ENCODE measurements at places on chromosomes 4 and X.

- DNase-seq = no peak
Observed at GRCh38 chrX:70039758-70040157, 10.0 kb downstream of the AWAT2 start.

DNA sequence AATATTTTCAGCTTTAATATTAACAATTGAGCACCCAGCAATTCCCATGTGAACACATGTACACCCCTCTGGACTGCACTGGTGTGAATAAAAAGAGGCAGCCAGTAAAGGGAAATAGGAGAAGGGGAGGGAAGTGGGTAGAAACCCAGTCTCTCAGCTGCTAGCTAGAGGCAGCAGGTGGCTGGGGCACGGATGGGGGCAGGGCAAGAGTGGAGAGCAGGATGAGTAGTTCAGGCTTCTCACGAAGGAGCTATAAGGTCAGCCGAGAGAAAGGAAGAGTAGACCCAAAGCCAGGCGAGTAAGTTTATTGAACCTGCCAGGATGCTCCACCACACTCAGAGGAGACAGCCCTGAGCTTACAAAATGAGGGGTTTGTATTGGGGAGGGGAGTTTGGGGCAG, 184.8 kb upstream of the MTMR8 start:
- DNase-seq = no peak

DNA sequence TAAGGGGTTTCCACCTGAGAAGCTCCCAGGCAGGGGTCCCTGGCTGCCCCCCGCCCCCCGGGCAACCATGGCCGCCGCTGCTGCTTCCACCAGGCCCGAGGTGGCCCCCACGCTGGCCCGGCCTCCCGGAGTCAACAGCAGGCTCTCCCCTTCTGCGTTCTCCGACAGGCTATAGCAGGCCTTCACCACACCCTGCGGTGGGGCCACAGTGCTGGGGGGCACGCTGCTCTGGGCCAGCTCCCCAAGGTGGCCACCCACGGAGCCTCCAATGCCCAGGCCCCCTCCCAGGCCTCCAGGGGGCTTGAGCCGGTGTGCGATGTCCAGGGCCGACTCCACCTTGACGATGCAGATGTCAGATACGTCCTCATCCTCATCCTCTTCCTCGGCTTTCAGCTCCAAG, 72.5 kb downstream of the UBE2K start:
- DNase-seq = no peak

GRCh38 chr4:74287164-74287563, 21.1 kb upstream of the EPGN start:
- no peak for DNase-seq

DNA sequence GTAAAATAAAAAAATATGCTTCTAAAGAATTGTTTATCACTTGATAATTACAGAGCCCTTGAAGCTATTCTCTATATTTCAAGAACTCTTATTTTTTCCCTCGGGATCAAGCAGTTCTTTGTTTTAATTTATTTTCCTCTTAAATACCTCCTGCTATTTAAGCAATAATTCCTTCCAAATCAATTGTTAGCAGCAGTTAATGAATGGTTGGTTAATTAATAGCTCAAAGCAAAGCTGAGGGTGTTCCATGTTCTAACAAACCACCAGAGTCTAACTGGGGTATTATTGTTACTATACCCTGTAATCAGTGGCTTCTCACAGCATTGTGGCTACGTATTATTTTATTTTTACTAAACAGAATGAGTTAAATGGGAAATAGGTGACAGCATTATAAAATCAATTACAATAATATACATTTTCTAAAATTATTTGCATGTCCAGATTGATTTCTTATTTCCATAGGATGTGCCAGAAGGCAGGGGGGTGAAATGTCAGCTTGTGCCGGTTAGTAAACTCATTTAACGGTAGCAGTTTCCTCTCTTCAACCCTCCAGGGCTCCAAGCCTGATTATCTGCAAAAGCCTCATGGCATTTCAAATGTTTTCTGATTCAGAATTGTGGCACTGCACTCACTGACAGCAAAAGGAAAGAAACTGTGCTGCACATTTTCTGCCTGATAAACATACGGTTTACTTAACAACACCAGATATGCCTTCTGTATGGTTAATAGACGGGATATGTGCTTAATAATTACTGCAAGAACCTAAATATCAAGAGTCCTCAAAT, 286.9 kb upstream of the EMCN start:
- DNase-seq = no peak

DNA sequence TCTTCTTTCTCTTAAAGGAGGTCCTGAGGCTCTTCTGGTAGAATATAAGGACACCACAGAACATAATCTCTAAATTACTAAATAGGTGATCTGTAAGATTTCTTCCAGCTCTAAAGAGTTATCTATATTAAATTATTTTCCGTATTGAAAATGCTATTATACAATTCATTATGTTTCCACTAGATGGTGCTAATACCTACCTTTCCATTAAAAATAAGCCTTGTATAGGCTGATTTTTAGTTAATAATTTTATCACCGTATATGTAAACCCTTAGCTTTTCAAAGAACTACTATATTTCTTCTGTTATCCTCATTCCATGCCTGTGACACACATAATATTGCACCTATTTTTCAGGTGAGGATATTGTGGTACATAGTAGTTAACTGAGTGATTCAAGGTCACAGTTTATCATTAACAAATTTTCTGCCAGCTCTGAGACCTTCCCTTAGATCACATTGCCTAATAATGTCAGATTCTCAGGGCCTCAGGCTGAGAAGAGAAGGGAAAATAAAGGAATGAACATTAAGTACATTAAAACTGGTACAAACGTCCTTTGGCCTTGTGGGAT, 138.8 kb downstream of the TEX11 start:
- no peak for DNase-seq

GRCh38 chr4:163148466-163149336, 18.0 kb downstream of the NAF1 start:
- DNase-seq = no peak

- DNase-seq = no peak
Observed at GRCh38 chrX:136529795-136530194, 2.2 kb upstream of the VGLL1 start.

- no peak for DNase-seq
Observed at GRCh38 chr4:153618833-153619232, 65.2 kb upstream of the TLR2 start.

- DNase-seq = no peak
Observed at GRCh38 chr4:122583906-122584305, 37.0 kb downstream of the IL21 start.

GRCh38 chrX:112846187-112846586, 5.6 kb upstream of the AMOT start:
- DNase-seq = no peak

GRCh38 chr4:23582671-23583070, 307.2 kb downstream of the PPARGC1A start:
- DNase-seq = no peak

GRCh38 chr4:63937961-63938360, 471.3 kb downstream of the TECRL start:
- DNase-seq = peak; percentile 8

- DNase-seq = no peak
Observed at GRCh38 chr4:23422878-23423277, 467.0 kb downstream of the PPARGC1A start.

GRCh38 chr4:26238426-26238777, 82.4 kb upstream of the RBPJ start:
- DNase-seq = no peak

- DNase-seq = no peak
Observed at GRCh38 chrX:46628460-46629371, 55.2 kb downstream of the CHST7 start.

DNA sequence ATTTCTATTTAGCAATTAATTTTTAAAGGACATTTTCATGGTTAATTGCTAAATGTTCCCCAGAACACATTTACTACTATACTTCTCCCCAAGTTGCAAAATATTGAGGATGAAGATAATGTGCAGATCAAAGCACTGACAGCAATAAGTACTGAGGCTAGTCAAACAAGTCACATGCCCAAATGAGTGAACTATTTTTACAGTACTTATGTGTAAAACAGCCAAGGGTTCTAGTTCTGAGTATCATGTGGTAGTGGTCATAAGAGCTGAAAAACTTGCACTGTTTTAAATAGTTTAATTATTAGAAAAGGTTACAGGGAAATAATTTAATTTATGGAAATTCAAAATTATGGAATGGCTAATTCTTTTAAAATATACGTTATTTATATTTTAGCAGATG, 3.8 kb downstream of the GALNTL6 start:
- DNase-seq = no peak

GRCh38 chr4:168646001-168646768, 149.3 kb downstream of the PALLD start:
- DNase-seq = no peak

DNA sequence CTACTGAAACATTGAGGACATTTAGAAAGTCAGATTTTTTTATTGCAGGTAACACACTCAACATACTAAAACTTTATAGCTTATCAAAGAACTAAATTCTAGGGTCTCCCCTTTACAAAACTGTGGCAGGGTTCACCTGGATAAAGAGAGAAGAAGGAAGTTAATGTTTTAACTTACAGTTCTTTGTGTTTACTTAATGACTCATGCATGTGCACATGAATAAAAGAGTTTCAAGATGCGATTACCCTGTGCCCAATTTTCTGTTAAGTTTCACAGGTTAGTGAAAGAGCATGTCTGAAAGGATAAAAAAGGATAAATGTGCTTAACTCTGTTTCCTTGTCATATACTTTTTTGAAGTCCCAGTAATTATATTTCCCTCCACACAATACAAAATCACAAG, 16.8 kb downstream of the DCAF8L1 start:
- no peak for DNase-seq

DNA sequence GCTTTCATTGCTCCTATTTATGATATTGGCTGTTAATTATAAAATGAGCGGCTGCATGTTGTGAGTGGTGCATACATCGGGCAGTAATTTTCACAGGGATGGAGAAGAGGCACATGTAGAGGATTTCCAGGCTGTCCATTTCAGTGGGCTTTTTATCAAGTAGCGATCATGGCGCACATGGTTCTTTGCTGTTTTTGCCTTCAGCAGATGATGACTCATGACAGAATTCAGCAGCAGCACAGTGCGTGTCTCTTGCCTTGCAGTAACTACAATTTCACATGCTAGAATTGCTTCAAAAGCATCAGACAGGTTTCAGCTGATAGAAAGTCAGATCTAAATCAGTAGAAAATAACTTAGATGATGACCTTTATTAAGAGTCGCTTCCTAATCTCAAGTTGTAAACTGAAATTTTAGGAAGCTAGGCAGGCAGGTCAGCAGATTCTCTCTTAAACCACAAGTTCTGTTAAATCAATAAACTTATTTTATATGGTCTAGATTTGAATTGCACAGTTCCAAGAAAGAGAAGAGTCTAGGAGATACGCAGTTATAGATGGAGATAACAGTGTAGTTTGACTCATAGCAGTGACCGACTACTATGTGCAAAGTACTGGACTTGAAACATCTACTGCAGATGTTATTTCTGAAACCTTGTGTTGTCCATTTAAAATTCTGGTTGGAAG, 35.8 kb downstream of the LRP2BP start:
- no peak for DNase-seq

GRCh38 chrX:103828529-103828928, 3.5 kb downstream of the RAB9B start:
- no peak for DNase-seq

DNA sequence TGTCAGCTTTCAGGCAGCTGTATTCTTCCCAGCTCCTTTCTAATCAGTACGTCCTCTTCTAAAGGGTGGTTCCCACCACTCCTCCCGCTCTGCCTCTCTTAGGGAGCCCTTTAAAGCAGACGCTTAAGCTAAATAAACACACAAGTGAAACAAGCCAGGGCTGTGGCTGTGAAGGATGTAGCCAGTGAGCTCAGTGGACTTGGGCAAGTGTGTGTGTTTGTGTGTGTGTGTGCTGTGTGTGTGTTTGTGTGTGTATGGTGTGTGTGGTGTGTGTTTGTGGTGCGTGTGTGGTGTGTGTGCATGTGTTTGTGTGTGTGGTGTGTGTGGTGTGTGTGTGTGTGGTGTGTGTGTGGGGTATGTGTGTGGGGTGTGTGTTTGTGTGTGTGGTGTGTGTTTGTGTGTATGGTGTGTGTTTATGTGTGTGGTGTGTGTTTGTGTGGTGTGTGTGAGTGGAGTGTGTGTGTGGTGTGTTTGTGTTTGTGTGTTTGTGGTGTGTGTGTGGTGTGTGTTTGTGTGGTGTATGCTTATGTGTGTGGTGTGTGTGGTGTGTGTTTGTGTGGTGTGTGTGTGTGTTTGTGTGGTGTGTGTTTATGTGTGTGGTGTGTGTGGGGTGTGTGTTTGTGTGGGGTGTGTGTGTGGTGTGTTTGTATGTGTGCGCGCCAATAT, 283.3 kb downstream of the PTTG2 start:
- DNase-seq = no peak

DNA sequence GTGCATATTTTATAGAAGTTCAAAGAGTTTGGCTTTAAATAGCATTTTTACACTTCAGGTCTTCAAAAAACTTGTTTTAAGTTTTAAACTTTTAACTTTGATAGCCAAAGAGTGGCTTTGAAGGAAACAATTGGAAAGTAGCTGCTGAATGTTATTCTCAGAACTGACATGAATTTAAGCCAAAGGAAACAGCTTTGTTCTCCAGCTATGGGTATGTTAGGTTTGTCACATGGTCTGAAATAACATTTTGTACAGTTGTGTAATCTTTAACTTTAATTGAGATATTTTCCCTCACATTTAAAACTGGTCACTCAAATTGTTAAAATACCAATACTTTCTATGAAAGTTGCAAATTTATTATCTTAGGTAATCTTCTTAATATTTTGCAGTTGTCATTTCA, 564.7 kb downstream of the IL15 start:
- no peak for DNase-seq

All from renal pelvis (tissue), 12 donors.